ENCODE measurements at places on chromosomes 13 and 19.

DNA sequence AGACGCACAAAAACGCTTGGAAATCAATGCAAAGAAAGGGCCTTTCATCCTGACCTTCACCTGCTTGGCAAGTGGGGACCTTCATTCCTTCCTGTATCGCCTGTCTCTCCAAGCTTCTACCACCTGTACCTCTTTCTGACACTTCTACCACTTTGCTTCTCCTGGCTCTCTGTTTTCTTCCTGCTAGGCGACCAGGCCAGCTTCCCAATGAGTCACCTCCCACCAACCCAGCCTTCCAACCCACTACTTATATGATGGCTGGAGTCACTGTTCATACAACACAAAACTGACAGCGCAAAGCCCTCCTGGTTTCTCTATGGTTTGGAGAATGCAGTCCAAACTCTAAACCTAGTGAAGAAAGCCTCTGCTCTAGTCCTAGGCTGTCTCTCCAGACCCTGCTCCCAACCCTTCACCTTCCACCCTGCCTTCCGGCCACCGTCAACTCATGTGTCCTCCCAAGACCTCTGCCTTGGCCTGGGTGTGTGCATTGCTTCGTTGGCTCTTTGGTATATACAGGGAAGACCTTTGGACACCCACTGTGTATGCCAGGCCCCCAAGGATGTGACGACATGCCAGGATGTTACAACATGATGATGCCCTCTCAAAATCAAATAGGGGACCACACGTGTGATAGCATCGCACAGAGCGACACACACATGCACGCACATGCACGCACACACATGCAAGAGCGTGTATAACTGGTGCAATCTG lies 148.5 kb downstream of the STK24 start:
- no peak for DNase-seq

- no peak for DNase-seq
These were observed 500 bp downstream of the AP3D1 start for GRCh38 chr19:2150794-2151338.

- no peak for DNase-seq
These were observed 227.4 kb downstream of the TUBA3C start for GRCh38 chr13:18954254-18954653.

DNA sequence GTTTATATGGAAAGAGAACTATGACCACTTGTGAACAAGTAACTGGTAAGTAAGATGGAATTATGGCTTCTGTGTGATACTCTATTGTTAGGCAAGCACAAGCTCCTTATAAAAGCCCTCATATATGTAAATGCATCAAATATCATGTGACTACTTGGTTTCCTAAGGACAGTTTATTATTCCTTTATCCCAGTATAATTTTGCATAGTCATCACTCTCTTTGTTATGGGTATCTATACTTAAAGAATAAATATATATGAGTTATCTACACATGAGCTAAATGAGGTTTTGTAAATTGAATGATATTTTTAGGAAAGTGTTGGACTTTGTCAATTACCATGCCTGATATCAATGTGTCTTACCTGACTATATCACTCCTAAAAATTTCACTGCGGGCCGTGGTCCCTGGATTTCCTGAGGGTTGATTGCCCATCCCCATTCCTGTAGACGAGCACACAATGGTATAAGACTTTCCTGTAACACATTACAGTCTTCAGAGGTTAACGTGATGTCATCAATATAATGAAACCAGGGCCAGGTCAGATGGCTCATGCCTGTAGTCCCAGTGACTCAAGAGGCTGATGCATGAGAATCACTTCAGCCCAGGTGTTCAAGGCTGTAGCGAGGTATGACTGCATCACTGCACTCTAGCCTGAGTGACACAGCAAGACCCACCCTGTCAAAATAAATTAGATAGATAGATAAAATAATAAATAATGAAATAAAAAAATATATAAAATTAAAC lies 20.7 kb downstream of the ZNF844 start:
- DNase-seq, result no peak

- DNase-seq, result no peak
These were observed 7.0 kb downstream of the MOB3A start for GRCh38 chr19:2089001-2089711.

- no peak for DNase-seq
These were observed 9.9 kb upstream of the EHD2 start for GRCh38 chr19:47703301-47703700.

DNA sequence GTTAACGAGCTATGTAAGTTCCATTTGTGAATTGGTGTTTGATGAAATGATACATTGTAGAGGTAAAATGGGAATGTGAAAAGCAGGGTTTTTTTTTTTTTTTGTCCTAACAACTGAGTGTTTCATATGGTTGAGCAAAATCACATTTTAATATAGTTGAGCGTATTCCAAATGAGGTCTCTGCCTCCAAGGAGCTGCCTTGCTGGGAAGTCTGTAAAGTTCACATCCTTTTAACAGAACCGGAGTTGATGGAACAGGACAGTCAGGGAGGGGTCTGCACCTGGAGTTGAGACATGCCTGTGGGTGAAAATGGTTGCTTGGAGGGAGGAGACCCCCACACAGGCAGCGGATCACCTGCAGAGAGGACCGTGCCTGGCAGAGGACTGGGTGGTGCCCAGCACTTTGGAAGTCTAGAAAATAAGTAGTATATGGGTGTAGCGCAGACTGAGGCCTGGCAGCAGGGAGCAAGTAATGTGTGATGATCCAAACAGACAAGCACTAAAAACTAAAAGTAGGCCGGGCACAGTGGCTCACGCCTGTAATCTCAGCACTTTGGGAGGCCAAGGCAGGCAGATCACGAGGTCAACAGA lies 75.2 kb upstream of the UBAC2 start:
- no peak for DNase-seq

DNA sequence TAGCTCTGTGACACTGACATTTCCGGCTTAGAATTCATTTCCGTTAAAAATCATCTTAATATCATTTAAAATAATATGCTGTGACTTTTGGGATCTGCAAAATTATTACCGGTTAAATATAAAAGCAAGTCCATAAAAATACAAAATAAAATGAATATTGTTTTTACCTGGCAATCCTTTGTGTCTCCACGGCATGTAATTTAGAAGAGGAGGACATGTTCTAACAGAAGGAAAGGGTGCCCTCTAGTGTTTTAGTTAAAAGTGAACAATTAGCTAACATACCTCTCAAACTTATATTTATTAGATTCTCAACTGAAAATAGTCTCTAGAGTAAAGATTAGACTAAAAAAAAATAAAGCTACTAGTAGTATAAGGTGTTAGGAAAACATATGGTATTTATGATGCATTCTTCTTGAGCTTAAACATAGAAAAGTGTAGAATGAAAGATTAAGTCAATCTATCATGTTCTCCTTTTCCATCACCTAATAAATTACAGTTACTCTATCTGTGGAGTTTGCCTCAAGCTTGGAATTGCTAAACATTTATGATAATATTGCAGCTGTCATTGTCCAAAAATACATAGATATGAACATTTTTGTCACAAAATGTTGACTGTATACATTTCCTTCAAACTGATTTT lies 676.7 kb upstream of the SPRY2 start:
- DNase-seq, result no peak

DNA sequence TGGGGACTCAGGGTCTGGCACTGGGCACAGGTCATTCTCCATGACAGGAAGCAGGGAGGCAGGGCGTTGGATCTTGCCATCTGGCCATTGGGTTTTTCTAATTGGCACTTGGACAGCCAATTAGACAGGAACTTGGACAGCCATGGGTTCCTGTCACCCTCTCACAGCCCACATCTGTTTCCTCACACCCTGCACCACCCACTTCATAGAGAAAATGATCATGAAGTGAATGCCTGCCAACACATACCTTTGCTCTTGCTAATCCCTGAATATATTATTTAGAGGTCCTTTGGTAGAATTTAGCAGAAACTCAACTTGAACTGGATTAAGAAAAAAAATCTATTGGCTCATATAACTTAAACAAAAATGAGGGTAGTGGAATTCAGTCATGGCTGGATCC lies 4.9 kb upstream of the OLFM2 start:
- no peak for DNase-seq

DNA sequence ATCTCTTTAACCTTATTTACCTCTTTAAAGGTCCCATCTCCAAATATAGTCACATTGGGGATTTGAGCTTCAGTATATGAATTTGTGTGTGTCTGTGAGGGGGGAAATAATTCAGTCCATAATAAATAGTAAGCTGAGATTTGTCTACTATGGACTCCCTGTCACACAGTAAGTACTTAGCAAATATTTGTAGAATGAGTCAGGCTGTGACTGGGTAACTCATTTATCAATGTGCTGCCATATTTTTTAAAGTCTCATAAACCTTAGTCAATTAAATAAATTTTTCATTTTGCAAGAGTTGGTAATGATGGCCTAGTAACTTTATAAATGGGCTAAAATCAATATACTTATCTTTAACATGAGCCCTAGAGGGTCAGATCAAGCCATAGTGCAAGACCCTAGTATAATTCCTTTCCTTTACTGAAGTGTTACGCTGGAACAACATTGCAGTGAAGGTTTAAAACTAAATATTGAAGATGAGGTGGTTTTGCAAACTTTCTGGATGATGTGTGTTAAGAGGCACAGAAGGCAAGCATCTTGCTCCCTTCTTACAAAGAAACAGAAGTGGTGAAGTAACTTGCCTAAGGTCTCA lies 305.1 kb downstream of the KCNRG start:
- no peak for DNase-seq

DNA sequence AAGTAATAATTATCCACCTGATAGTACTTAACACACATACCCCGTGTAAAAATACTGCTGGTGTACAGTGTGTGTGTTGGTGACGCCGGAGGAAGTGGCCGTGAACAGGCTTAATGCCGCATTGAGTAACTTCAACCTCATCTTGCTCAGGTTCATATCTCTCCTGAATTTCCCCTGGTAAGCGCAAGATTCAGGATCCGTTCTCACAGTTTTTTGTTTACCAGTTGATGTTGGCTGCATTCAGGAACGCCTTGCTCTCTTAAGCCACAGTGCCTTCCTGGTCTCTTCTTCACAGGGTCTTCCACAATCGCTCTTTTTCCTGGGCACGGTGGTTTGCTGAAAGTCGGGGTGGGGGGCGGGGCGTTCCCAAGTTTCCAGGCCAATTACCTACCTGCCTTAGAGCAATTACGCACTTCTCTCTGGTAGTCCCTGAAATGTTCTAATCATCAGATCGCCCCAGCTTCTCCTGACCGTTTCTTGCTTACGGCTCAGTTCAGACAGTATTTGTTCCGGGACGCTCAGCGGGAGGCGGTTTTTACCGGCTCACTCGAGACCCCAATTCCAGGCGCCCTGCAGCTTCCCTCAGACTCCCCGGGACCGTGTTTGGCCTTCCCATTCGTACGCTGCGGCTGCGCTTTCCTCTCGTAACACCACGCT lies 706 bp upstream of the DNAJC3 start:
- peak; percentile 24 for DNase-seq

- DNase-seq, result no peak
These were observed 241.6 kb downstream of the DNAJC15 start for GRCh38 chr13:43265028-43265427.

- DNase-seq, result no peak
These were observed 5.8 kb downstream of the CRYL1 start for GRCh38 chr13:20519875-20520274.

DNA sequence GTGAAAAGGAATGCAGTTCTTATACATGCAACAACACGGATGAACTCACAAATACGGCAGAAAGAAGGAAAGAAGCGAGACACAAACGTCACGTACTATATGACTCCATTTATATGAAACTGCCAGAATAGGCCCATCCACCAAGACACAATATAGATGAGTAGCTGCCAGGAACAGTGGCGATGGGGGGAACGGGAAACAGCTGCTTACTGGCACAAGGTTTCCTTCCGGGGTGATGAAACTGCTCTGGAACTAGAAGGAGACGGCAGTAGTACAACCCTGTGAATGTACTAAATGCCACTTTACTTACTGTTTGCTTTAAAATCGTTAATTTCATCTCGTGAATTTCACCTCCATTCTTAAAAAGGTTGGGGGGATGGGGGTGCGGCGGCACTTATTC lies 28.9 kb downstream of the MLLT1 start:
- no peak for DNase-seq

- DNase-seq, result no peak
These were observed 48.4 kb downstream of the USPL1 start for GRCh38 chr13:30666113-30666512.

DNA sequence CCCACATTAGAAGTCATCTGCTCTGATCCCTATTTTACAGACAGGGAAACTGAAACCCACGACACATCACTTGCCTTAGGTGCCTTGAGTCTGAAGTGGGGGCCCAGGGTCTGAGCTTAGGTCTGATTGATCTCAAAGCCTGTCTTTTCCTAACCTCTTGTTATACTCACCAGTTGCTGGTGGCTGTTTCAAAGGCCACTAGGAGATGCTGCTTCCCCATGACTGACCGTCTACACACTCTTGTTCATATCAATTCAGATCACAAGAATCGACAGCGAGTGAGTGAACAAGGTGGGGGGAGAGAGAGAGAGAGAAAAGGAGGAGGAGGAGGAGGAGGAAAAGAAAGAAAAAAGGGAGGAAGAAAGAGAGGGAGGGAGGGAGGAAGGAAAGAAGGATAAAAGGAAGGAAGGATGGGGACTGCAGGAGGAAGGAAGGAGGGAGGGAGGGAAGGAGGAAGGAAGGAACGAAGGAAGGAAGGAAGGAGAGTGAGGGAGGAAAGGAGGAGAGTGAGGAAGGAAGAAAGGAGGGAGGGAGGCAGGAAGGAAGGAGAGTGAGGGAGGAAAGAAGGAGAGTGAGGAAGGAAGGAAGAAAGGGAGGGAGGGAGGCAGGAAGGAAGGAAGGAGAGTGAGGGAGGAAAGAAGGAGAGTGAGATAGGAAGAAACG lies 3.3 kb downstream of the OR10H1 start:
- DNase-seq, result no peak

DNA sequence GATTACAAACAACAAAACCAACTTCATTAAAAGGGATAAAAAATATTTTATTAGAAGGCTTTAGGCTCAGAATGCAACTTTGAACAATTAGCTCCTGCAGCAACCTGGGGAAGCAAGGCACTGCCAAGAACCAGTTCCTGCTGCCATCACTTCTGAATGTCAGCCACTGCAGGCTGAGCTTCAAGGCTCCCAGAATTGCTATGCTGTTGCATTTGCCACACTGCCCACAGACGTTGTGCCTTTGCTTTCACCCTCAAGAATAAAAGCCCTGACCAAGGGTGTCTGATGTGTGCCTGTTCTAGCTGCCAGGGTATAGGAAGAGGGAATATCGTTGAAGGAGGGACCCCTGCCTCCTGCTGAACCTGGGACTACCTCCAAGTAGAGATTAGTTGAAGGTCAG lies 238.4 kb downstream of the ITGBL1 start:
- DNase-seq, result no peak

All from omental fat pad (tissue), 4 donors.